ENCODE measurements at places on chromosomes 6 and 20. TPM values are rescaled to one million over a fixed set of nuclear protein-coding genes. Genes with fewer than 3 reads are reported as not detected.

DNA sequence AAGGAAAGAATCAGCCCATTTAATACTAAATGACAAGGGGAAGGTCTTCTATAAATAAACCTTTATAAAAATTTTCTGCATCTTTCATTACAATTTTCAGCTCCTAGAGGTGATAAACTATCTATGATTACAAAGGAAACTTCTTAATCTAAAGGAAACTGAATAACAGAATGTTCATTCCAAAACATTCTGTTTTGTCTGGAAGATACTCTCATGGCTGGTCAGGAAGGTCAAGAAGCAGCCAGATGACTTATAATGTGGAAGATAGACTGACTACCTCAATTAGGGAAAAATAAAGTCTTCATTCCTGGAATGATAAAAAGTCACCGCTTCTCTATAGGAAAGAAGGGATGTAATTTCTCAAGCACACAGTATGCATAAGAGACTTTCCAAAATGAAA, 131.3 kb downstream of the GMDS start:
- H3K36me3 ChIP-seq, result peaks cover 11% of the 10 kb centered on the region
- DNase-seq, result no peak
- no peaks in the 10 kb centered on the region for H3K4me1 ChIP-seq
- no peak overlapping the region for H3K4me3 ChIP-seq
- no peak overlapping the region for H3K27ac ChIP-seq

The CNR1 gene
- 0.20 TPM for polyA plus RNA-seq

DNA sequence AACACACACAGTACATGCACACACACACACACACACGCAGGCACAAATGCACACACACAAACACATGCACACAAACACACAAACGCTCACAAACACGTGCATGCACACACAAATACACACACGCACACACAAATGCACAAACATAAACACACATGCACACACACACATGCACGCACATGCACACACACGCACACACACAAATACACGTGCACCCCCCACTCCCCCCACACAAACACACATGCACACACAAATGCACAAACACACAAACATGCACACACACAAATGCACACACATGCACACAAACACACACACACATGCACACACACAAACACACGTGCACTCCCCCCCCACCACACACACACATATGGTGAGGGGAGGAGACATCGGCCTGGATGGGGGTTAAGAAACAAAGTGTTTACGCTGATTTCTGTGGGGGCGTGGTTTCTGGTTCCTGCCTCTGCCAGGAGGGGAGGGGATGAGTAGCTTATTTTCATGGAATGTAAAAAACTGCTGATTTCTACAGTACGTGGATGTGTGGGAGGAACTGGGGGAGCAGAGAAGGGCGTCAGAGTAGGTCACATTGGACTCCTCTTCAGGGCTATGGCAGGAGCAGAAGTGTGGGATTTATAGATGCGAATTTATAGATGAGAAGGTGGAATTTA, 607.2 kb downstream of the QKI start:
- no peaks in the 10 kb centered on the region for H3K4me1 ChIP-seq
- H3K27ac ChIP-seq, result no peak overlapping the region
- peaks cover 17% of the 10 kb centered on the region for H3K27me3 ChIP-seq
- DNase-seq, result no peak
- no peak overlapping the region for H3K4me3 ChIP-seq
- H3K36me3 ChIP-seq, result no peaks in the 10 kb centered on the region

- no peak overlapping the region for H3K27ac ChIP-seq
- no peaks in the 10 kb centered on the region for H3K27me3 ChIP-seq
- H3K4me1 ChIP-seq, result no peaks in the 10 kb centered on the region
- no peak for DNase-seq
- no peaks in the 10 kb centered on the region for H3K36me3 ChIP-seq
- no peak overlapping the region for H3K4me3 ChIP-seq
Measured at GRCh38 chr6:162683135-162683534, 44.4 kb downstream of the PRKN start.

DNA sequence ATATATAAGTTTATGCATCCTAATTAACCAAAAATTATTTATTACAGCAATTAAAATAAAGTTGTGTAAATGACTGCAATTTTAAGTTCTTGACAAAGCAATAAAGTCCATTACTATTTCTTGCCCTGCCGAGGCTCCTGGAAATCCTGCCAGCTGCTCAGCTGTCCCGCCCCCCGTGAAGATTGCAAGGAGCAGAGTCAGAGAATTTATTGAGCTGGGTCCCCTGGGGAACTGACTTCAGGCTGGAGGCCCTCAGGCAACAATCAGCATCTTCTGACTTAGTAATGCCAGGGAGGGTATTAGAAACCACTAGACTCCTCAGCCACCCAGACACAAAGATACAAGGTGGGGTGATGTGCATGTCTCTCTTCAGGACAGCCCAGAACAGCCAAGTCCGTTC, 92.3 kb downstream of the EDN3 start:
- no peaks in the 10 kb centered on the region for H3K4me1 ChIP-seq
- H3K27ac ChIP-seq, result no peak overlapping the region
- DNase-seq, result no peak

The GPX5 gene
- not detected for polyA plus RNA-seq

The CCN6 gene
- polyA plus RNA-seq, result not detected

GRCh38 chr6:15810618-15811017, 147.8 kb upstream of the DTNBP1 start:
- DNase-seq, result no peak
- no peaks in the 10 kb centered on the region for H3K36me3 ChIP-seq
- H3K4me3 ChIP-seq, result no peak overlapping the region
- peaks cover 8% of the 10 kb centered on the region for H3K4me1 ChIP-seq
- peaks cover 5% of the 10 kb centered on the region for H3K27me3 ChIP-seq
- H3K27ac ChIP-seq, result no peak overlapping the region

DNA sequence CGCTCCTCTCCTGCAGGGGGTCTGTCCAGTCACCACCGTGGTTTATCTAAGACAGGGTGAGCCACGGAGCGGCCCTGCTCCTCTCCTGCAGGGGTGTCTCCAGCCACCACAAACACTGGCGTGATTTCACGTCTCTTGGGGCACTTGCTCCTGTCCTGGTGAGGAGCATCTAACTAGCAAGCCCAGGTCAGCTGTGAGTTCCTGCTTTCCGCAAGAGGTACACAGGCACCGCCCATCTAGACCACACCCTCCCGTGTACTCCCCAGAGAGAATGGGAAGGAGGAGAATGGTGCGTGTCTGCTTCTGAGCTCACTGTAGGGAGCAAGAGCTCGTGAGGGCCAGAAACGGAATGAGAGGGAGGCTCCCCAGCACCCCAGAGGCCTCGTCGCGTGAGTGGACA, 40.7 kb downstream of the DACT2 start:
- H3K27me3 ChIP-seq, result no peaks in the 10 kb centered on the region
- no peak for DNase-seq
- no peak overlapping the region for H3K4me3 ChIP-seq
- H3K36me3 ChIP-seq, result no peaks in the 10 kb centered on the region
- no peak overlapping the region for H3K27ac ChIP-seq

DNA sequence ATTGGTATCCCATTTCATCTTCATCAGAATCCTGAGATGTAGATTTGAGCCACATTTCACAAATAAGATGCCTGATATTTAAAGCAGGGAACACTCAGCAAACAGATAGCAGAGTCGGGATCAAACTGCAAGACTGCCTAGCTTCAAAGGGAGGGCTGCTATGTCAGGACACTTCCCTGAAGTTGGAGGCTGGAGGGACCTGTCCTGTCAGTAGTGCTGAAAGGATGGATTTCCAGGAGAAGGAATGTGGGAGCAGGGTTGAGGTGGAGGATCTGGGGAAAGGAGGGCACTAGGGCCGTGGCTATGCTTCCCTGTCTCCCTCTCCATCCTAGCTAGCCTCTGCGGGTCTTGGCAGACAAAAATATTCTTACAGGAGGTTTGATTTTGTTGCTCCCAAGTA, 32.2 kb downstream of the COX4I2 start:
- no peak overlapping the region for H3K27ac ChIP-seq
- H3K27me3 ChIP-seq, result no peaks in the 10 kb centered on the region
- no peak overlapping the region for H3K4me3 ChIP-seq
- peaks cover 36% of the 10 kb centered on the region for H3K4me1 ChIP-seq

The ZNF165 gene
- 3.6 TPM for polyA plus RNA-seq

- H3K36me3 ChIP-seq, result no peaks in the 10 kb centered on the region
- peaks cover 10% of the 10 kb centered on the region for H3K27me3 ChIP-seq
- no peak overlapping the region for H3K27ac ChIP-seq
- no peak for DNase-seq
- H3K4me3 ChIP-seq, result no peak overlapping the region
- peaks cover 6% of the 10 kb centered on the region for H3K4me1 ChIP-seq
Measured at GRCh38 chr6:128882560-128882959, 378 bp upstream of the LAMA2 start.

GRCh38 chr20:6180531-6180930, 57.7 kb upstream of the FERMT1 start:
- H3K27me3 ChIP-seq, result peaks cover 19% of the 10 kb centered on the region
- no peak for DNase-seq
- no peak overlapping the region for H3K27ac ChIP-seq

GRCh38 chr20:49542514-49542991, 25.4 kb downstream of the PTGIS start:
- DNase-seq, result no peak
- H3K36me3 ChIP-seq, result no peaks in the 10 kb centered on the region
- no peak overlapping the region for H3K27ac ChIP-seq
- H3K4me1 ChIP-seq, result no peaks in the 10 kb centered on the region
- no peak overlapping the region for H3K4me3 ChIP-seq
- peaks cover 20% of the 10 kb centered on the region for H3K27me3 ChIP-seq

The TIAM2 gene
- 2.8 TPM for polyA plus RNA-seq

DNA sequence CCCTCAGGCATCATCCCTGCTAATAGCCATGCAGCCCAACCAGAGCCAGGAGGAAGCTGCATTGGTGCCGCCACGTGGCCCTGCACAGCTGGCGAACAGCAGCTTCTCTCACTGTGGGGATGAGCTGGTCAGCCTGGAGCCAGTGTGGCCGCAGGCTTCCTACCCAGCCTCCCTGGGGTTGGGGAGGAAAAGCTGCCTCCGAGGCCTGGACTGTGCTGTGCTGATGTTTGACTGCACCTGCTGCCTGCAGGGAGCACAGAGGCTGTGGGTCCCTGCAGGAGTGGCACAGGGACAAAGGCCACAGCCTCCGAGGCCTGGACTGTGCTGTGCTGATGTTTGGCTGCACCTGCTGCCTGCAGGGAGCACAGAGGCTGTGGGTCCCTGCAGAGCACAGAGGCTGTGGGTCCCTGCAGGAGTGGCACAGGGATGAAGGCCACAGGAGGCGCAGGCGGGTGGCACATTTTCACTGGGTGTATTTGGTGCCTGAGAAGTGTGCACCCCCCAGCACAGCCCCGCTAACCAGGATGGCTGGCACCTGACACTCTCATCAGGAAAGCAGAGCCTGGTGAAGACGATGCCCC, 83.9 kb downstream of the DLL1 start:
- H3K4me1 ChIP-seq, result no peaks in the 10 kb centered on the region
- DNase-seq, result no peak
- peaks cover 13% of the 10 kb centered on the region for H3K36me3 ChIP-seq
- H3K4me3 ChIP-seq, result no peak overlapping the region
- no peaks in the 10 kb centered on the region for H3K27me3 ChIP-seq

DNA sequence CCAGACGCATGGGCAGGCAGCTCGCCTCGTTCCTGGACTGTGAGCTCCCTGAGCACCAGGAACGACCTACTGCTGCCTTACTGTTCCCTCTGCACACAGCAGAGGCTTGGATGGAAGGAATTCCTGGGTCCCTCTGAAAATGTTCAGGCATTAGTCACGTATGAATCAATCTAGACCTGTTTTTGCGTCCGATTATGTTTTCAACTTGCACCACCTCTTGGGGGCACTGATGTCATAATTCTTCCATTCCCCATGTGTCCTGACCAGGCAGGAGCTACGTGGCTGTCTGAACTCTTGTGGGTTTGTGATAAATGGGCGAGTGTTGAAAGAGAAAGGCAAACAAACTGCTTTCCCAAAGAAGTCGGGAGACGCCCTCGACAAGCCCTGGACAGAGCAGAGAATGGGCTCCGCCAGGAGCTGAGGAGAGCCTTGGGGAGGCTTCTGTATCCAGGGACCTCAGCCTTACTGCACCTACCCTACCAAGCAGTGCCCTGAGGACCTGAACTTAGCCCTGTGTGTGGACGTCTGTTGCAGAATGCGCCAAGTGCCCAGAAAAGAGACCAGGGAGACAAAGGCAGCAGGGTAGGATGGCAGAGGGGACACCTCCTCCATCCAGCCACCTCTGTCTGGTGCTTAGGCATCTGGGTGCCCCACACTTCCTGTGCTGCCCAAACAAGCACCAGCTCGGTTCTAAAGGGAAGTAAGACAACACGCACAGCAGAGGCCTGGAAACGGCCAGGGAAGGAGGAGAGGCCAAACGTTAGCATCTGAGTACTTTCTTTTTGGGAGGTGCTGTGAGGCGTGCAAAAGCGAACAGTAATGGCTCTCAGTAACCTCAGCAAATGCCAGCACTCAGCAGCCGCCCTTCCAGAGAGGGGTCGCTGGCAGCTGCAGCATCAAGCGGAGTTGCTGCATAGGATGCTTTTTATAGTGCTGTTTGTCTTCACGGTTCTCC, 124.2 kb downstream of the LY86 start:
- H3K27ac ChIP-seq, result no peak overlapping the region
- peak; percentile 29 for DNase-seq
- peaks cover 30% of the 10 kb centered on the region for H3K4me1 ChIP-seq

GRCh38 chr6:113859349-113860180, 2.4 kb downstream of the MARCKS start:
- H3K27ac ChIP-seq, result peak overlapping the region; percentile 79
- H3K4me1 ChIP-seq, result peaks cover 9% of the 10 kb centered on the region
- peak; percentile 8 for DNase-seq
- peak overlapping the region; percentile 79 for H3K4me3 ChIP-seq
- peaks cover 15% of the 10 kb centered on the region for H3K36me3 ChIP-seq
- no peaks in the 10 kb centered on the region for H3K27me3 ChIP-seq

GRCh38 chr6:146103416-146104072, 74.7 kb downstream of the GRM1 start:
- no peaks in the 10 kb centered on the region for H3K27me3 ChIP-seq
- no peak for DNase-seq
- no peaks in the 10 kb centered on the region for H3K4me1 ChIP-seq
- no peaks in the 10 kb centered on the region for H3K36me3 ChIP-seq
- H3K27ac ChIP-seq, result no peak overlapping the region

GRCh38 chr20:2516399-2516798, 7.7 kb upstream of the ZNF343 start:
- no peak overlapping the region for H3K27ac ChIP-seq
- no peaks in the 10 kb centered on the region for H3K36me3 ChIP-seq
- peaks cover 22% of the 10 kb centered on the region for H3K27me3 ChIP-seq
- H3K4me3 ChIP-seq, result no peak overlapping the region
- peaks cover 5% of the 10 kb centered on the region for H3K4me1 ChIP-seq

DNA sequence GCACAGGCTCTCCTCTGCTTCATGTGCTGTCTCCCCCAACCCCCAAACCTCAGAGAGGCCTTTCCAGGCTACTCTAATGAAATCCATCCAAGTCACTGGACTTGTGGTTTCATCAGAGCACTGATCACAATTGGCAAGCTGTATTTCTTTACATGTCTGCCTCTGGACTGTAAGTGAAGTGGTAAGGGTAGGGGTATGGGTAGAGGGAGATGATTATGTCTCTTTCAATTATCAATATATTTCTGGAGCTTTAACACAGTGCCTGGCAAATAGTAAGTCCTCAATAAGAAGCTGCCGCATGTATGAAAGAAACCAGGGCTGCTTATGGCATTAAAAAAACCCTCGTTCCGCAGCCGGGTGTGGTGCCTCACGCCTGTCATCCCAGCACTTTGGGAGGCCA, 5.4 kb downstream of the TRERF1 start:
- no peaks in the 10 kb centered on the region for H3K36me3 ChIP-seq
- H3K4me3 ChIP-seq, result no peak overlapping the region
- H3K27ac ChIP-seq, result no peak overlapping the region
- DNase-seq, result no peak

The MCCD1 gene
- polyA plus RNA-seq, result not detected

The DEFB128 gene
- not detected for polyA plus RNA-seq

- no peak overlapping the region for H3K4me3 ChIP-seq
- H3K27ac ChIP-seq, result no peak overlapping the region
- H3K27me3 ChIP-seq, result no peaks in the 10 kb centered on the region
- H3K4me1 ChIP-seq, result no peaks in the 10 kb centered on the region
Measured at GRCh38 chr6:123771126-123771525, 32.5 kb upstream of the NKAIN2 start.
